ENCODE measurements at places on chromosomes 1 and 21.

GRCh38 chr1:209307846-209308245 is 275.7 kb upstream of the CAMK1G start:
- DNase-seq, result no peak

DNA sequence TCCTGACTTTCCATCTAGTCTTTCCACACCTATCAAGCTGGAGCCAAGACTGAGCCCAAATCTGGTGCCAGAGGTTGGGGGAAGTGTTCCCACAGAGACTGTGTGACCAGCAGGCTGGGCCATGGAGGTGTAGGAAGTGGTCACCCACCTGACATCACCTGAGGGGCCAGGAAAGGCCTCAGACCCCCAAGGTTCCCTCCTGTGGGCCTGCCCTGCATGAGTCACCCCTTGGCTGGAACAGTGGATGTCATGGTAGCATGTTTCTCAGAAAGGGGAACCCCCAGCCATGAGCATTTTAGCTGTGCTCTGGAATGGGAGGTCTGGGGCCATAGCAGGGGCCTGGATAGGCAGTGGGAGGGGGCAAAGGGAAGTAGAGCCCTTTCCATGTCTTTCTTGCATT is 5.7 kb upstream of the TNFRSF8 start:
- no peak for DNase-seq

DNA sequence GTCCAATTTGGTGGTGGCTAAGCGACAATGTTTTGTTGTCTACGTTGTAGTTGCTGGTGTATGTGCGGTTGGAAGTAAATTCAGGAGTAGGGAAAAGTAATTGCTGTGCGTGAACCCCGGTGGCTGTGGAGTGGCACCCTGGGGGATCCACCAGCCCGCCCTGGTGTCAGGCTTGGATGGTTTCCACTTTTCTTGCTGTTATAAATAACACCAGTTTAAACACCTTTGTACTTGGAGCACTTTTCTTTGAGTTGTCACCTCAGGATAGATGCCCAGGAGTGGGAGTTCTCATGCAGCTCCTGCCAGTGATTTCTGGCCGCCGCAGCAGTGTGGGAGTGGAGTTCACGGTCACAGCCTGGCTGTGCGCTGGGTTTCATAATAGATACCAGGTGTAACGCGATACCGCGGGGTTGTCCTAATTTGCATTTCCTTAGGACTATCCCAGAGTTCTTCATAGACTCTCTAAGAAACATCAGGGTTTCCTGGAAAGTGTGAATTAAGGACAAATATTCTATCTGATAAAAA is 12.8 kb upstream of the TMEM200B start:
- no peak for DNase-seq

GRCh38 chr1:31848381-31848897 is 32.6 kb upstream of the SPOCD1 start:
- no peak for DNase-seq

- no peak for DNase-seq
Measured at GRCh38 chr1:167879508-167879907, 34.4 kb downstream of the ADCY10 start.

GRCh38 chr1:206921772-206922265 is at the start of gene FCMR:
Gene FCMR, minus strand, starts transcription at chr1:206921941. Its CDS starts 87 bp downstream, at chr1:206921854.
- no peak for DNase-seq

DNA sequence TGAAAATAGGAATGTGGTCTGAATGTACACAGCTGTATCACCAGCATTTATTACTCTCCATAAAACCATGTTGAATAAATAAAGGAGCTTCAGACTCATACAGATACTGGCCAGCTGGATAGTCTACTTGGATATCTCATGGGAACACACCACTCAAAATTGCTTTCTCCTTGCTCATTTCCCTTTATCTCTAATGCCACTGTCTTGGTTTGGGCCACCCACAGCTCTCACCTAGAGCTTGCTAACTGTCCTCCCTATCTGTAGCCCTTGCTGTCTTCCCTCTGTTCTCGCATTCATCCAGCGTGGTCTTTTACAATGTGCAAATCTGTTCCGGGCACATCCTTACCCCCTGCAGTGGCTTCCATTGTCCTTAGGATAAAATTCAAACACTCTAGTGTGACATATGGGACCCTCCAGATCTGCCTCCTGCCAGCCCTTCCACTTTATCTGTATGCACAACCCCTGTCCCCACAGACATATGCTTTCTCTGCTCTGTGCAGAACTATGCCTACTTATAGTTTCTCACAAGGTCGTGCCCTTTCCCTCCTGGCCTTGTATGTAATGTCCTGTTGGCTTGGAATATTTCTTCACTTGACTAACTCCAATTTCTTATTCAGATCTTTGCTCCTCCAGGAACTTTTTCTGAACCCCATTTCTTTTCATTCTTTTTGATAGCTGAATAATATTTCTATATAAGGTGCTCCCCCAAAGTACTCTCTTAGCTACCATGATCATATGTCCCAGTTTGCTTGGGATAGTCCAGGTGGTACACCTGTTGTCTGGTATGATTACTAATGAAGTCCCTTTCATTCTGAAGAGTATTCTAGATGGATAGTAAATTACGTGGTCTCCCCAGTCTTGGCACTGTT is 2.9 kb downstream of the FLVCR1 start:
- no peak for DNase-seq

DNA sequence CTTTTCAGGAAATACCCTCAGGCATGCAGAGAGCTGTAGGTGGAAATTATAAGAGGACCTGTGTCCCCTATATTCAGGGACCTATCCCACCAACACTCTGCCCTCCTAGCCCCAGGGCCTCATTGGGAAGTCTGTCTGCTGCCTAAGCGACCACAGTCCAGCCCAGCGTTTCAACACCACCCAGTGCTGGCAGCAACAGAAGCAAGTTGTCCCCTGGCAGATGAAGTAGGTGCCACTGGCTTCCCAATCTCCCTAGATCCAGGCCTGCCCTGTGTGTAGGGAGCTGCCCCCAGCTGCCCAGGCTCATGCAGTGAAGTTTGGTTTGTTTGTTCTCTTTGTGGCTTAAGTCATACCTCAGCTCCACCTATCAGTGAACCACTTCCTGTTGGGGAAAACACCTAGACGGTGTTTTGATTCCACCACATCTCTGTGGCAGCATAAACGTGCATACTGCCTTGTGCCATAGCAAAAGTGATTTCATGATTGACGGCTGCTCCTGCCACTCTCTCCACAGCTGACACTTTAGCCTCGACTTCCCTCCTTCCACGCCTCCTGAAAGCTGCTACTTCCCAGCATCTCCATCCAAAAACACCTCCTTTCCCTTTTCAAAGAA is 8.1 kb upstream of the LEFTY1 start:
- peak; percentile 34 for DNase-seq

DNA sequence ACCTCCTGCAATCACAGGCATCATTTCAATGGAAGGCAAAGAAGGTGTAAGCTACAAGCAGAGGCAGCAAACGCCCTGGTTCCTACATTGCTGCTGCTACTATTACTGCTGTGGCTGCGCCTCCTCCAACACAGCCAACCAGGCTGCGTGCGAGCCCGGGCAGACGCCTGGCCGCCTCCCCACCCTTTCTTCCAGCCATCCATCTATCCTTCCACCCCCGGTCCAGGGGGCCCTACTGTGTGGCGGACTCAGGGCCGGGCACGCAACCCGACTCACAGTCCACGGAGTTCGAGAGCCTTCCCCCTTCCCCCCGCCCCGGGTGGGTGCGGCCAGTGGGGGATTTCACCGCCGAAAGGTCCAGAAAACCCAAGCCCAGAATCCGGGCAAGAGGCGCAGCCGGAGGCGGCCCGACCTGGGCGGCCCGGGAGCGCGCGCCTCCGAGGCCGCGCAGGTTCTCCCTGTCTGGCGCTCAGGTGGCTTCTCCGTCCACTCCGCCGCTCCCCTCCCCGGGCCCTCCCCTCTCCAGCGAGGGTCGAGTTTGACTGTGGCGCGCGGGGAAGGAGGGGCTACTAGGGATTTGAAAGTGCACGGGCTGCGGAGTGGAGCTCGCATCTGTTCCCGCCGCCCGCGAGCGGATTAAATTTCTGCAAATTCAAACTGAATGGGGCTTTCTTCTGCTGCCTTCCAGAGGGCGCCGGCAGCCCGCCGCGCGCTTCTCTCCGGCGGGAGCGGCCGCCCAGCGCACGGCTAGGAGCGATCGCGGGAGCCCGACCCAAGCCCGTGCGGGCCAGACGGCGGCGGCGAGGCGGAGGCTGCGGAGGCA is at the start of gene HUNK:
HUNK (plus strand) TSS at position 569 of the 823 bp plus-strand sequence. CDS start 655 bp downstream, outside the sequence.
- DNase-seq, result no peak

DNA sequence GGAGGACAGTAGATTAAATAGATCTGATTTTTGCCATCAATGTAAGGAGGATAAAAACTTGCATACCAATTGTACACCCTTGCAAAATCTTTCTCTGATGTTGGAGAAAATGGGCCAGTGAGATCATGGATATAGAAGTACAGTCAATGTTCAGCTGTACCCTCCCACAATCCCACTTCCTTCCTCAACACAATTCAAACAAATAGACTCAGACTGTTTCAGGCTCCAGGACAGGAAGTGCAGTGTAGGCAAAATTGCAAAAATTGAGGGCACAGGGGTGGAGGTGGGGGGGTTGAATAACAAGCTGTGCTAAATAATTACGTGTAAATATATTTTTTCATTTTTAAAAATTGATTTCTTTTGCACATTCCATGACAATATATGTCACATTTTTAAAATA is 3.9 kb upstream of the IFI44 start:
- no peak for DNase-seq

Measured in stimulated activated CD8-positive, alpha-beta memory T cell treated with anti-CD3 and anti-CD28 coated beads, Interleukin-7, amount 100 ng/mL, for 1 hour (primary cell).